ENCODE measurements at places on chromosomes 6 and 20.

DNA sequence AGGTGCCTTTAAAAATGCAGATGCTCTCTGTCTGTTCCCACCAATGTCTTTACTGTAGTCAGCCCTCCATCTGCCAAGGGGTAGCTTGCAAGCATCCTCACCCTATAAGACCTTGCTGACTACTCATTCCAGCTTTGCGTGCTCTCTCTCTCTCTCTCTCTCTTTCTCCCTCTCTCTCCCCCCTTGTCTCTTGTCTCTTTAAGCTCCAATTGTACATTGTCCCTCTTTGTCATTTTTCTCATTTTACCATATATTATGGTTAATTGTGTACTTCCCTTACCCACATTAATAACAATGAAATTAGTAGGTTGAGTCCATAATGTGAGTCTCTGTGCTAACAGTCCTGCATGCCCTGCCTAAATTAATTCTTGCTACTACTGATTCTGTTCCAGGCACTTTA is 350.2 kb upstream of the CDH4 start:
- DNase-seq: no peak

- no peak for DNase-seq
These were observed 75.2 kb downstream of the MAP3K5 start for GRCh38 chr6:136716917-136717715.

DNA sequence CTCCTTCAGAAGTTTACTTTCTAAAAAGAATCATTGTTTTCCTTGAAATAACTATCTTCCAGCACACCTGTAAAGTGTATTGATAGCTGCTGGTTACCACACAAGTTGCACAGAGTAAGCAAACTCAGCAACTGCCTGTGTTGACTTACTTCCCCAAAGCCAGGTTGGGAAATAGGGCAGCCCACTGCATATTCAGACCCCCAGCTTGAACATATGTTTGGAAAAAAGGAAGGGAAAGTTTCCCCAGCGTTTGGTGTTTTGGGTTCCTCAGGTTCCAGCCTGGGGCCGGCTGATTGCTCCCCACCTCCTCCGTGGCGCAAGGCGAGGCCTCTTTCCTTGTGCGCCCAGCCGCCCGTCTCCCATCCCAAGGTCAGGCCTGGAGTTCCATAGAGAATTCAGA is 70.1 kb upstream of the QKI start:
- no peak for DNase-seq

- no peak for DNase-seq
These were observed 30.9 kb downstream of the MYH7B start for GRCh38 chr20:34986311-34987287.

- peak; percentile 81 for DNase-seq
These were observed 6.7 kb upstream of the KCNK15 start for GRCh38 chr20:44738813-44739477.

DNA sequence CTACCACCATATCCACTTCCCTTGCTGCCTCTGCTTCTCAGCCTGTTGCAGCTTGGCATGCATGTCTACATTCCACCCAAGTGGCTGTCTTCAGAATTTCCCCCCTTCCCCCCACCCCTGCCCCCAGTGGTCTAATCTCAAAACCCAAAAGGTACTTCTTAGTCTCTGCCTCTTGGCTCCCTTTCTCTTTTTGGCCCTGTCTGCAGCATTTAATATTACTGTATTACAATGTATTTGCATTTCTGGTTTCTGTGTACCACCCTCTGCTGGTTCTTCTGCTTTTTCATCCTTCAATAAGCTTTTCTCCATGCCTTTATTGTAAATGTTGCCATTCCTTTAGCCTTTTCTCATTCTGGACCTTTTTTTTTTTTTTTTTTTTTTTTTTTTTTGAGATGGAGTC is 43.0 kb downstream of the RPRD1B start:
- no peak for DNase-seq
